ENCODE measurements at places on chromosomes 12 and 14.
A peak's percentile ranks its signal among the peaks of the same experiment; 100 is the strongest.

- DNase-seq: no peak
Measured at GRCh38 chr14:61643555-61643954, 51.8 kb upstream of the HIF1A start.

GRCh38 chr14:71550367-71550766 lies 381.9 kb upstream of the RGS6 start:
- DNase-seq: no peak

DNA sequence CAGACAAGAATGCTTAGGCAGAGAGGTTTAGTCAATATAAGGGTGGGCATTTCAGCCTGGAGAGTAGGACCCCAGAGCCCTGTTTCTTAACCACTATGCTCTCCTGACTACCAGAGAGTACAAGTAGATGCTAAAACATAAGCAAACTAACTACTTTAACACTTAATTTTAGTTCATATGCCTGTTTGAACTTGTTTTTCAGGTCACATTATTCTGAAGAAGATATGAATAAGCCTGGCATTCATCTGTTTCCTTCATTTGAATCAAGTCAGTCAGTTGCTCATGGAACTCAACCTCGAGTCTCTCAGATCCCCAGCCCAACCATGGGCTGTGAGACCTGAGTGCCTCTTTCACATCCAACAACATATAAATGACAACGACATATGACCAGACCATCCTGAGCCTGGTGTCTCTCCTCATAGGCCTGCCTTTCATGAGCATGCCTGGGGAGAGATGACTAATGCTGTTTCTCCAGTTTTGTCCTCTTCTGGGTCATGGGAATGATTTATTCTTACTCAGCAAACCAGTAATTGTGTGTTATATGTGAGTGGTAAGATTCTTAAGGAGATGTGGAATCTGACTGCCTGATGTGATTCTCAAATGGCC lies 251.1 kb upstream of the BTG1 start:
- DNase-seq: no peak

GRCh38 chr14:69712599-69713088 lies 54.3 kb upstream of the SRSF5 start:
- DNase-seq: peak; percentile 46

DNA sequence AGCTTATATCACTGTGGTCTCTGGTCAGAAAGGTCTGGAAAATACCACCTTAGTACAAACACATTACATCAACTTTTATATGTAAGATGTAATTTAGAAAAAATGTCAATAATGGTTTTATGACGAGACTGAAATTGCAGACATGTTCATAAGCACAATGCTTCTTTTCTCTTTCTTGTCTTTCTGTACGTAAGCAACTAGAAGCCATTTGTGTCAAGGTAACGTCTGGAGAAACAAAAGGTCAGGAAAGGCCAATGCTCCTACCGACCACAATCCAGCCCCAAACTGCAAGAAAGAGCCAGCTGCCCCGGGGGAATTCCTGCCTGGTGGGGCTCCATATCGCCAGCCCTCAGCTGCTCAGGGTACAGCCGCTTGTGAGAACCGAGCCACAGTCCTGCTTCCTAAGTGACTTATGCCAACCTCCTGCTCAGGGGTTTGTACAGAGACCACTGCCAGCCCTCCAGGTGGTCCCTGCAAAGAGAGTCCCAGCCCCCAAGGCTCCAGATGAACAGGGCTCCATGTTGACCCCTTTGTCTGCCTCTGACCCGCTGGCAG lies 6.3 kb downstream of the ZNF839 start:
- DNase-seq: no peak

DNA sequence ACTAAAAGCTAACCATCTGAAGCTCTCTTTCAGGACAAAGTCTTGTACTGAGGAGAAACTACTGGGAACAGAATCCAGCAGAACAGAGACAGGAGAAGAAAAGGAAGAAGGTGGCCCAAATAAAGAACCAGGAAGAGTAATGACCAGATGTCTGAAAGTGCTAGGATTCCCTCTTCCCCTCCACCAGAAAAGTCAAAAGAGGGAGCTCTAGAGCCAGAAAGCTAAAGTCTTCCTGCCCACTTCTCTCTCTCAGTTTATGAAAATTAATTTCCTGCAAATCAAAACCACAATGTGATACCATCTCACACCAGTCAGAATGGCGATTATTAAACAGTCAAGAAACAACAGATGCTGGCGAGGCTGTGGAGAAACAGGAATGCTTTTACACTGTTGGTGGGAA lies 47.2 kb downstream of the SPPL3 start:
- DNase-seq: no peak

- DNase-seq: no peak
Measured at GRCh38 chr14:69346710-69347109, 51.4 kb downstream of the ERH start.

DNA sequence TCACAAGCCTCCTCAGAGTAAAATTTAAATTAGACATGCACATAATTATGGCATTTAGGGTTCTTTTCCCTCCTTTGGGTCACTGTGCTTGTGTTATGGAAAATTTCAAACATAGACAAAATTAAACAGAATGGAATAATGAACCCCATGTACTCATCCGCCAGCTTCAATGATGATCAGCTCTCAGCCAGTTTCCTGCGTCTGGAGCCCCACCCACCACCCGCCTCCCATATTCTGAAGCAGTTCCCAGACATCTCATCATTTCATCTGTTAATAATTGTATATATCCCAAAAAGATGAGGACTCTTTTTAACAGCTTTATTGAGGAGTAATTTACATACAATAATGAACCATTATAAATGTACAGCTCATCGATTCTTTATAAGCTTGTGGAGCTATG lies 128.2 kb downstream of the EML1 start:
- DNase-seq: no peak

DNA sequence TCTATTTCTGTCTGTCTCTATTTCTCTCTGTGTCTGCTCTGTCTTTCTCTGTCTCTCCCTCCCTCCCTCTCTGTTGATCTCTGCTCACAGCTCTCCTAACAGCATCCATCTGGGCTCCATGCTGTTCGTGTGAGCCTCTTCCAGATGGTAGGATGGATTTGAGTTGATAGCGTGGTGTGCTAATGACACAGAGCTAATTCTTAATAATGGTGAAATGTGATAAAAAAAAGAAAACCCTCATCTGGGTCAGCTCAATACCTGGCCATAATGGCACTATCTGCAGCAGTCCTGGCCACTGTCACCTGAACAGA lies 96.4 kb downstream of the AACS start:
- DNase-seq: no peak

DNA sequence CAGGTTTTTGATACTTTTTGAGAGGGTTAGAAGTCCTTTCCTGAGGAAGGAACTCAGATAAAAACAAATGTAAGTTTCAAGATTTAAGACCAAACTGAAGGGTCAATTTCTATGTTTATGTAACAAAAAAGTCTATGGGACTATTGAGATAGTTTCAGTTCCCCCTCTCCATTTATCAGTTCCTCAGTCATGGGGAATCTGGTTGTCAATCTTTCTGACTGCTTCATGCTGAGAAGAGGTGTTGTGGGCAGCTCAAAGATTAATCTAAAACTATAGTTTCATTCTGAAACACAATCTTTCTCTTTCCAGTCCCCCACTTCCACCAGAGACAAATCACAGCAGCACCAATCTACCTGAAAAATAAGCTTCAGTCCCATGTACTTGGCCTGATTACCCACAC lies 93.7 kb downstream of the KCNMB4 start:
- no peak for DNase-seq

DNA sequence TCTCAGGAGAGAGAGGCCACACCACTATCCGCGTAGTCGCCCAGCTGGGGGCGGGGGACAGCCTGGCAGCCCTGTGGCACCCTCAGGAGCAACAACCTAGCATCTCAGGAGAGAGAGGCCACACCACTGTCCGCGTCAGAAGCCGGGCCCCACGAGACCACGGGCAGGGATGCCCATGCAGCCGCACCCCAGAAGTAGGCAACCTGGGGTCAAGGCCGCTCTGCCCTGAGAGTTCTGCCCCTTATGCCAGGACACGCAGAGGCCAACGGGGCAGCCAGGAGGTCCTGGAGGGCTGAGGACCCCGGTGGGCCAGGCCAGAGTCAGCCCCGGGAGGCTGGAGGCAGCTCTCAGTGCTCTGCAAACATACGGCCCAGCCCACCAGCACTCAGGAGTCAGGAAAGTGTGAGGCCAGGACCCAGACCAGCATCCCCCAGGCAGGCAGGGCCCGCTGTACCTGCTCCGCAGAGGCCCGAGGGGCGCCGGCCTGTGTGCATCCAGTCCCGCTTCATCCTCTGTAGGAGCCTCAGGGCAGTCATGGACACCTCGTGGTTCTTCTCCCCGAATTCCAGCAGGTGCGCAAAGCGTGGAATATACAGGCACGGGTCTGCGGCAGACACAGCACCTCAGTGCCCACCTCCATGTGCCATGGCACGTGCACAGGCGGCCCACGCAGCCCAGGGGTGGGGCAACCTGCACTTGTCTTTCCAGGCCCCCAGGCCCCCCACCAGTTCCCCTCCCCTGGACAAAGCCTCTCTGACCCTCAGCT lies 7.3 kb upstream of the BTBD6 start:
- no peak for DNase-seq

DNA sequence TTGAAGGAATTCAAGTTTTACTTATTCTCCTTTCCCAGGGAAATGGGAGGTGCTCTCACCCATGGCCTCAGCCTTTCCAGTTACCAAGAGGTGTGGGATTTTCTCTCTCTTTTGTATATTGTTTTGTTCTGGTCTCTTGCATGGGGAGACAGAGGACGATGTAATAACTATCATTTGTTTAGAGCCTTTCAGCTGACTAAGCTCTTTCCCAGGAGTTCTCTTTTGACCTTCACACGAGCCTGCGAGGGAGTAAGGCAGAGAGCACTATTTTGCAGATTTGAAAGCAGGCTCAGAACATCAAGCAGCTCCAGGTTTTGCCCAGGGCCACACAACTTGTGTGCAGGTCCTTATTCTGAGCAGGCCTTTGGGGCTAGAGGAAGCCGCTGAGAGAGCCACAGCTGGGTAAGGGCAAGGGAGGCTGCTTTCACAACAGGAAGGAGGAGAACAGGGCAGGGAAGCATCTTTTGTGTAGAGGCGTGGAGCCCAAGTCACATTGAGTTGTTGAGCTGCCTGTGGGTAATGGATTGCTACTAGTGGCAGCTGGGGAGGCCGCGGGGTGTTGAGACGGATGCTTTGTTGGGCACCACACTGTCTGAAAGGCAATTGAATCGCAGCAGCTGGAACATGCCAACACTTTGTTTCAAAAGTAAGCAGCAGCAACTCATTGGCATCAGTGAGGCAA lies 116.2 kb downstream of the PRMT8 start:
- no peak for DNase-seq

DNA sequence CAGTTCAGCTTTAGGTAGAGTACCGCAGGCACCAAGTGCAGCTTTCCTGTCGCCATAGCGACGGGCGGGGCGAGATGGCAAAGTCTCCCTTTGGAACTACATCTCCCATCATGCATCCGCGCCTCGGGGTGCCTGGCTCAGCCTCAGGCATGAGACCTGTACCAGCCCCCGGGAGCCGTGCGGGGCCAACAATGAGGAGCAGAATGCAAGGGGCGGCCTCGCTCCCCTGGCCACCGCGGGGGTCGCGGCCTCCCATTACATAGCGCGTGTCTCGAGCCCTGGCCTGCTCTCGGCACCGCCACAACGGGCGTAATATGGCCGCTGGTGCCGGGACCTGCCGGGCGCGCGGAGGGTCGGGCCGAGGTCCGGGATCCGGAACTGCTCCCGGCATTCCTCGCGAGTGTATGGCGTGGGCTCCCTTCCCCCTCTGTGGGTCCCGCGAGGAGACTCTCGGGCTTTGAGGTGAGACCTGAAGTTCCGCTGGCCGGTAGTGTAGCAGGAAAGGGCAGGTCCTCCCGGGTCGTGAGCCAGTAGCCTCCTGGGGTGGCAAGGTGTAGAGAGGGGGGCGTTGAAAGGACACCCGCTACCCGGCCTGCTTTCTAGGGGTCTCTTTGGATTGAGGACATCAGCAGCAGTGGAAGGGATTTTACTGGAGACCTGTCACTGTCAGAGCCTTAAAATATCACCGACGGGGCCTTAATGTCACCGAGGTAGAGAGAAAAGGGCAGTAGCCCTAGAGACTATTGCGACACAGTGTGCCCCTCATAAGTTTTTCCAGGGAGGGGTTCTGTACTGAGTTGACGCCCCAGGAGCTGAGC lies at the start of gene THTPA:
Gene THTPA, plus strand, starts transcription at position 390 of the 818 bp plus-strand sequence. CDS start 487 bp downstream, outside the sequence.
- DNase-seq: peak; percentile 89

GRCh38 chr12:127106041-127106440 lies 1160.9 kb upstream of the TMEM132C start:
- DNase-seq: no peak

GRCh38 chr12:115993737-115994136 lies 283.8 kb downstream of the MED13L start:
- no peak for DNase-seq

- DNase-seq: peak; percentile 23
Measured at GRCh38 chr14:88417594-88417993, 32.1 kb downstream of the SPATA7 start.

DNA sequence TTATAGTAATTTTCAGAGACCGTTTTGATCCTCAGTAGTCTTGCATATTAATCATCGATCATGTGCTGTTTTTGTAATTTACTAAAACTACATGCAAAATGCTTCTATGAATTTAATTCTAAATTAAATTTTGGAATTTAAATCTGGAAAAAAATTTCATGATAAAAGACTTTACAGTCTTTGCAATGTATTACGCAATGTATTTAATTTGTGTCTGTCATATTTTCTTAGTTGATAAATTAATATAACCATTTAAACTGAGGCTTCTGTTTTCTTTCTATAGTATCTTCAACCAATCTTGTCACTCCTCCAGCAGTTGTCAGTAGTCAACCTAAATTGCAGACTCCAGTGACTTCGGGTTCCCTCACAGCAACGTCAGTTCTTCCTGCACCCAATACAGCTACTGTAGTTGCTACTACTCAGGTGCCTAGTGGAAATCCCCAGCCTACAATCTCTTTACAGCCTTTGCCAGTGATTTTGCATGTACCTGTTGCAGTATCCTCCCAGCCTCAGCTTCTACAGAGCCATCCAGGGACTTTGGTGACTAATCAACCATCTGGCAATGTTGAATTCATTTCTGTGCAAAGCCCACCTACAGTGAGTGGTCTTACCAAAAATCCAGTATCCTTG lies 94.8 kb downstream of the ATF7IP start:
- DNase-seq: no peak

- DNase-seq: no peak
Measured at GRCh38 chr12:70393787-70394499, 27.9 kb downstream of the KCNMB4 start.

- peak; percentile 90 for DNase-seq
Measured at GRCh38 chr14:60514378-60514740, 5.4 kb downstream of the SIX6 start.

DNA sequence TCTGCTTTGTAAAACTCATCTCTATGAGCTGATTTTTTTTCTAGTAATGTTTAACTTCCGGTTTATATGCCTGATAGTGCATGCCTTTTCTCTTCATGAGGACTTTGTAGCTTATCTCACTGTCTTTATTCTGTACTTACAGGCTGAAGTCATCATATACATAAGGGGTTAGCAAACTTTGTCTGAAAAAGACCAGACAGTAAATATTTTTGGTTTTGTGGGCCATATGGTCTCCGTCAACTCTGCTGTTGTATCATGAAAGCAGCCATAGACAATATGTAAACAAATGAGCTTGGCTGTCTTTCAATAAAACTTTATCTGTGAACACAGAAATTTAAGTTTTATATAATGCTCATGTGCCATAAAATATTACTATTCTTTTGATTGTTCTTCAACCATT lies 172.1 kb downstream of the GXYLT1 start:
- no peak for DNase-seq

Measured in NCI-H2029 (cell line).